ENCODE measurements at places on chromosomes 1 and 21.

- no peak for DNase-seq
- no peak overlapping the region for H3K27ac ChIP-seq
- no peaks in the 10 kb centered on the region for H3K27me3 ChIP-seq
- H3K36me3 ChIP-seq = no peaks in the 10 kb centered on the region
- H3K4me1 ChIP-seq = no peaks in the 10 kb centered on the region
These were observed 177.8 kb downstream of the PTPRU start for GRCh38 chr1:29414086-29414485.

DNA sequence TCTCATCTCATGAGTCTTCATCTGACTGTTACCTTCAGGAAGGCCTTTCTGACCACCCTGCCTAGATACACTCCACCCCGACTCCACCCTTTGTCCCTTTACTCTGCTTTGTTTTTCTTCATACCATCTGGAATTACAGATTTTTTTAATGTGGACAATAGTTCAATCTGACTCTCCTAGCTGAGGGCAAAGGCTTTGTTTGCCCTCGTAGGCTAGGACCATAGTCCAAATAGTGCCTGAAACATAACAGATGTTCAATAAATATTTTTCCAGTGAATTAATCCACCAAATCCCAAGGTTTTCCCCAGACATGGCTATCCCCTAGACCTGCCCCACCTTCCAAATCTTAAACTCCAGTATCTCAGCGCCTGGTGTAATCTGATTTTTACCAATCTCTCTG, 176.5 kb upstream of the GJB5 start:
- no peak overlapping the region for H3K4me3 ChIP-seq
- H3K27me3 ChIP-seq = no peaks in the 10 kb centered on the region
- no peaks in the 10 kb centered on the region for H3K36me3 ChIP-seq
- DNase-seq = no peak
- H3K27ac ChIP-seq = no peak overlapping the region
- H3K4me1 ChIP-seq = no peaks in the 10 kb centered on the region

GRCh38 chr1:33257772-33258712, 1.8 kb downstream of the ZNF362 start:
- DNase-seq = no peak
- no peaks in the 10 kb centered on the region for H3K27me3 ChIP-seq
- peak overlapping the region; percentile 84 for H3K27ac ChIP-seq
- H3K36me3 ChIP-seq = no peaks in the 10 kb centered on the region
- H3K4me1 ChIP-seq = peaks cover 54% of the 10 kb centered on the region

DNA sequence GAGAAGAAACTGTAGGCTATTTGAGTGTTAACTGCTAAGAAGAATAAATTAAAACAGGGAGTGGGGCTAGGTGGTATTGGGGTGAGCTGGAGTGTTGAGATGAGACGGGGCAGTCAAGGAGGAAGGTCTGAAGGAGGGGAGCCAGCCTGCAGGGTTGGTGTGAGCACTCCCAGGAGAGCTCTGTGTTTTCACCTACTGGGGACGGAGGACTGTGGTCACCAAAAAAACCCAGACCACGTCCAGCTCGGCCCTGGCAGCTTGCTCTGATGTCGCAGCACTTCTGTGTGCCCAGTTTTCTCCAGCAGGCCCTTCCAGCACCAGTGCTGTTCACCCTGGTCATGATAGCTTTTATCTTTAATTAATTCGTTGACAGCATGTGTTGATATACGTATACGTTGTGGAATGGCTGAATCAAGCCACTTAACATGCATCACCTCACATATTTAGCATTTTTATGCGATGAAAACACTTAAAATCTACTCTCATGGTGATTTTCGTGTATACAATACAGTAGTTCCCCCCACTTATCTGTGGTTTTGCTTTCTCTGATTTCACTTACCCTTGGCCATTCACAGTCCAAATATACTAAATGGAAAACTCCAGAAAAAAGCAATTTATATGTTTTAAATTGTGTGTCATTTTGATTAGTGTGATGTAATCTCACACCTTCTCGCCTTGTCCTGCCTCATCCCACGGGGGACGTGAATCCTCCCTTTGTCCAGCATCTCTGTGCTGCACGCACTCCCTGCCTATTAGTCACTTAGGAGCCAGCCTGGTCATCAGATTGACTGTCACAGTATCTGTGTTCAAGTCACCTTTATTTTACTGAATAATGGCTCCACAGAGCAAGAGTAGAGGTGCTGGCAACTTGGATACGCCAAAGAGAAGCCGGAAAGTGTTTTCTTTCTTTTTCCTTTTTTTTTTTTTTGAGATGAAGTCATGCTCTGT, 12.3 kb downstream of the FAM3B start:
- H3K4me1 ChIP-seq = no peaks in the 10 kb centered on the region
- H3K27ac ChIP-seq = no peak overlapping the region
- no peaks in the 10 kb centered on the region for H3K27me3 ChIP-seq
- DNase-seq = no peak

- DNase-seq = peak; percentile 26
- no peak overlapping the region for H3K27ac ChIP-seq
- no peaks in the 10 kb centered on the region for H3K36me3 ChIP-seq
- H3K27me3 ChIP-seq = no peaks in the 10 kb centered on the region
- H3K4me3 ChIP-seq = no peak overlapping the region
These were observed 273.1 kb downstream of the MATN1 start for GRCh38 chr1:30450148-30450817.

GRCh38 chr1:228021355-228022030, 14.7 kb downstream of the WNT3A start:
- H3K4me1 ChIP-seq = no peaks in the 10 kb centered on the region
- no peaks in the 10 kb centered on the region for H3K36me3 ChIP-seq
- no peaks in the 10 kb centered on the region for H3K27me3 ChIP-seq
- no peak overlapping the region for H3K4me3 ChIP-seq

DNA sequence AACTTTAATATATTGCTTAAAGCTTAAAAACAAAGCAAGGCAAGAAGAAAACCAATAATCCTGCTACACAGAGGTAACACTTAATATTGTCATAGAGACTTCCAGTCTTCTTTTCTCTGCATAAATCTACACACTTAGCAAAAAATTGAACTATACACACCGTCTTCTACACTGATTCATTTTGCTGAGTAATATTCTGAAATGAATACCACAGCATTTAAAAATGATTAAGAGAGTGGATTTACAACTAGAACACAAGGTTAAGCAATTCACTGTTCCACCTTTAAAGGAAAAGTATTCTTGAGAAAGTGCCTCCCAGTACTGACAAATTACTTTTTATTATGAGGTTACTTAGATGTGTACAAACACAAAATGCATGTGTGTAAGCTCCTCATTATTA, 22.2 kb upstream of the ITPKB start:
- H3K4me1 ChIP-seq = peaks cover 4% of the 10 kb centered on the region
- H3K36me3 ChIP-seq = no peaks in the 10 kb centered on the region
- H3K4me3 ChIP-seq = no peak overlapping the region
- DNase-seq = no peak
- H3K27ac ChIP-seq = no peak overlapping the region

GRCh38 chr21:28069450-28069923, 923.2 kb downstream of the LTN1 start:
- H3K4me3 ChIP-seq = no peak overlapping the region
- H3K27ac ChIP-seq = peak overlapping the region; percentile 39
- H3K27me3 ChIP-seq = no peaks in the 10 kb centered on the region
- H3K36me3 ChIP-seq = no peaks in the 10 kb centered on the region

GRCh38 chr1:169288011-169288414, 79.6 kb downstream of the NME7 start:
- H3K4me3 ChIP-seq = no peak overlapping the region
- DNase-seq = no peak
- H3K4me1 ChIP-seq = no peaks in the 10 kb centered on the region
- H3K27me3 ChIP-seq = no peaks in the 10 kb centered on the region

- H3K4me3 ChIP-seq = no peak overlapping the region
- no peaks in the 10 kb centered on the region for H3K4me1 ChIP-seq
- no peaks in the 10 kb centered on the region for H3K36me3 ChIP-seq
- H3K27ac ChIP-seq = no peak overlapping the region
These were observed 107.3 kb upstream of the ST6GALNAC5 start for GRCh38 chr1:76759950-76760349.

GRCh38 chr1:160346463-160346862, 3.3 kb downstream of the NCSTN start:
- H3K36me3 ChIP-seq = peaks cover 24% of the 10 kb centered on the region
- peaks cover 17% of the 10 kb centered on the region for H3K4me1 ChIP-seq
- H3K4me3 ChIP-seq = no peak overlapping the region
- DNase-seq = no peak
- no peak overlapping the region for H3K27ac ChIP-seq

- no peaks in the 10 kb centered on the region for H3K36me3 ChIP-seq
- peaks cover 10% of the 10 kb centered on the region for H3K4me1 ChIP-seq
- H3K27me3 ChIP-seq = no peaks in the 10 kb centered on the region
- H3K4me3 ChIP-seq = no peak overlapping the region
These were observed 184.5 kb upstream of the KAZN start for GRCh38 chr1:14413819-14414490.

- peak; percentile 78 for DNase-seq
- H3K4me1 ChIP-seq = peaks cover 50% of the 10 kb centered on the region
- no peaks in the 10 kb centered on the region for H3K27me3 ChIP-seq
These were observed 1.5 kb downstream of the TGFB2 start for GRCh38 chr1:218346391-218347204.

DNA sequence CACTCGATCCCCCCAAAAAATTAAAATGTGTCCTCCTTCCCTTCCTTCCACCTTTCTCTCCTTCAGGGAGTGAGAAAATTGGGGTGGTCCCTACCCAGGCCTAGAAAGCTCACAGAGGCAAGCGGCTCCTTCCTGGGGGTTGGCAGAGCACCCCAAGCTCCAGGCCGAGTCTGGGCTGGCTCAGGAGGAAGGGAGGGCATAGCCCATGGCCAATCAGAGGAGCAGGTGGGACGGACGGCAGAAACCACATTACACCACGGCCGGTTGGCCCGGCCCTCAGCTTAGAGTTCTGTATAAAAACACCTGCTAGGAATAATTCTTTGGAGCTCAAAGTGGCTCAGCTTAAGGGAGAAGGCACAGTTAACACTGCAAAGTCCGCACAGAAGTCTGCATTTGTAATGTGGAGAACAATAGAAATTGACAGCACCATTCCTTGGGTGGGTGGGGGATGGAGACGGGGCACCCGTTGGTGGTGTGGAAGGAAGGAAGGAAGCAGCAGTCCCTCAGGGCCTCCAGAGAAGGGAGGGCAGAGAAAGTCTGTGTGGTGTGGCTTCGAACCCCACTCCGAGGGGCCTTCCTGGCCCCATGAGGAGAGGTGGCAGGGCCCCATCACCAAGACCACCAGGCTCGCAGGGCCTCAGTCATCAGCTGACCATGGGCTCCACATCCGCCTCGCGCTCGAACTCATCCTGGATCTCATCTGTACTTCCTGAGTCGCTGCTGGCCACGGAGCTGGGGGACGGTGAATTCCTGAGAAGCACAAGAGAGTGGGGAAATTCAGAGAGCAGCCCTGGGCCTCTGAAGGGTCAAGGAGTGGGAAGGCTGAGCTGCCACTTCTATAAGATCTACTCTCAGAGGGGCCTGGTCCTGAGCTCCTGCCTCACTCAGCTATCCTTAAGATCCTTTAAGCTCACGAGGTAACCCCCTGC, 5.8 kb upstream of the ALDH4A1 start:
- H3K4me3 ChIP-seq = no peak overlapping the region
- no peaks in the 10 kb centered on the region for H3K27me3 ChIP-seq
- H3K4me1 ChIP-seq = peaks cover 26% of the 10 kb centered on the region

- H3K4me1 ChIP-seq = no peaks in the 10 kb centered on the region
- H3K27me3 ChIP-seq = no peaks in the 10 kb centered on the region
- no peaks in the 10 kb centered on the region for H3K36me3 ChIP-seq
- no peak overlapping the region for H3K4me3 ChIP-seq
These were observed 94.8 kb upstream of the TMPRSS15 start for GRCh38 chr21:18498431-18498830.

GRCh38 chr1:39204441-39205081, at the start of gene MACF1:
Gene MACF1, plus strand, starts transcription at chr1:39204695. Its CDS starts 328 bp downstream, at chr1:39205023.
- H3K27ac ChIP-seq = peak within 1 kb of the TSS; percentile 93
- peak within 1 kb of the TSS; percentile 32 for H3K4me3 ChIP-seq
- peaks cover 55% of the 10 kb centered on the region for H3K4me1 ChIP-seq
- DNase-seq = peak; percentile 92

- H3K27ac ChIP-seq = no peak overlapping the region
- no peak overlapping the region for H3K4me3 ChIP-seq
- peaks cover 92% of the 10 kb centered on the region for H3K36me3 ChIP-seq
- no peaks in the 10 kb centered on the region for H3K27me3 ChIP-seq
- no peak for DNase-seq
These were observed 93.6 kb downstream of the RAVER2 start for GRCh38 chr1:64838486-64838885.

- H3K36me3 ChIP-seq = peaks cover 81% of the 10 kb centered on the region
- H3K4me1 ChIP-seq = peaks cover 10% of the 10 kb centered on the region
These were observed 113.8 kb downstream of the UBR4 start for GRCh38 chr1:19096036-19096833.

DNA sequence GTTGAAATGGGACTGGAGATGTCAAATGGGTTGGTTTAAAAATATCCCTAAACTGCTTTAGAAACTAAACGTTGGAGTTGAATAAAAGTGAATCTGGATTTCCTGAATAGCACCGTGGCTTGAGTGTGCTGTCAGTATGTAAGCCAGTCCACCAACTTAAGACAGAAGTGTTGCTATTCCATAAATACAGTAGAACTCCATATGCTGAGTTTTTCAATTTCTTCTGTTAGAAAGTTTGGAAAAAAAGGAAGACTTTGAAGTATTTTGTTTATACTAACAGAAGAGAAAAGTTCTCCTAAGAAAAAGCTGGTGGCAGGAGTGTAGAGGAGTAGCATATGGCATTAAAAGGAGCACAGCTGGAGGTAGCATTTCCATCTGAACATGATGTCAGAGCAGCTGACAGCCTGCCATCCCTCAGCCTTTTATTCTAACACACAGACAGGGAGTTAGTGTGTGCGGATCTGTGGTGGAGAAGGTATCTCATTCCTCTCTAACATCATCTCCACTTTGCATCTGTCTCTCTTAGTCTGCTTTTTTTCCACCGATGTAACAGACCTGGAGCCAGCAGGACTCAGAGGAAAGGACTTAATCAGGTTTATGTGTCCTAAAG, at the start of gene ZBTB18:
Gene ZBTB18, plus strand, starts transcription at position 449 of the 610 bp plus-strand sequence. Its CDS starts 149 bp downstream, at position 598.
- H3K27me3 ChIP-seq = no peaks in the 10 kb centered on the region
- H3K36me3 ChIP-seq = peaks cover 23% of the 10 kb centered on the region
- H3K4me1 ChIP-seq = peaks cover 42% of the 10 kb centered on the region
- peak within 1 kb of the TSS; percentile 76 for H3K4me3 ChIP-seq
- H3K27ac ChIP-seq = peak within 1 kb of the TSS; percentile 97

GRCh38 chr21:43767984-43768867, 7.9 kb downstream of the CSTB start:
- DNase-seq = no peak
- H3K4me3 ChIP-seq = no peak overlapping the region
- no peaks in the 10 kb centered on the region for H3K27me3 ChIP-seq
- H3K4me1 ChIP-seq = peaks cover 22% of the 10 kb centered on the region

DNA sequence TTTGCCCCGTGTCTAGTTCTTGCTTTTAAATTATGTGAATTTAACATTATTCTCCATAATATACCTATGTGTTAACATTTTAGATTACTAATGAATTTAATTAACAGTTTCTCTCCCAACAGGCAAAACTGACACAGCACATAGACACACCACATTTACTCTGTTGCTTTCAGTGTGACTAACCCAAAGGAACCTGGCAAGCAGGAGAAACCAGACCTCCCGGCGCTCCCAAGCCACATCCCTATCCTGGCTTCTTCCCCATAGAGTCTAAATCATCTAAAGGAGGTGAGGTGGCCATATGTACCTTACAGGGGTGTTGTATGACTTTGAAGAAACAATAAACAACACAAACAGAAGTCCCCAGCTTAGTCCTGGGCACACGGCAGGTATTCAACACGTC, 69.2 kb downstream of the CAPZB start:
- H3K27me3 ChIP-seq = no peaks in the 10 kb centered on the region
- peaks cover 97% of the 10 kb centered on the region for H3K4me1 ChIP-seq
- no peaks in the 10 kb centered on the region for H3K36me3 ChIP-seq
- DNase-seq = no peak

GRCh38 chr1:74340656-74341055, 105.5 kb downstream of the TNNI3K start:
- H3K27me3 ChIP-seq = no peaks in the 10 kb centered on the region
- DNase-seq = no peak
- H3K36me3 ChIP-seq = peaks cover 5% of the 10 kb centered on the region
- H3K27ac ChIP-seq = no peak overlapping the region

Measured in sigmoid colon (tissue), 7 donors.